Cardiac septum (tissue), 1 donor: ENCODE measurements at places on chromosomes 2 and 18. TPM values are rescaled to one million over a fixed set of nuclear protein-coding genes. Genes with fewer than 3 reads are reported as not detected.

DNA sequence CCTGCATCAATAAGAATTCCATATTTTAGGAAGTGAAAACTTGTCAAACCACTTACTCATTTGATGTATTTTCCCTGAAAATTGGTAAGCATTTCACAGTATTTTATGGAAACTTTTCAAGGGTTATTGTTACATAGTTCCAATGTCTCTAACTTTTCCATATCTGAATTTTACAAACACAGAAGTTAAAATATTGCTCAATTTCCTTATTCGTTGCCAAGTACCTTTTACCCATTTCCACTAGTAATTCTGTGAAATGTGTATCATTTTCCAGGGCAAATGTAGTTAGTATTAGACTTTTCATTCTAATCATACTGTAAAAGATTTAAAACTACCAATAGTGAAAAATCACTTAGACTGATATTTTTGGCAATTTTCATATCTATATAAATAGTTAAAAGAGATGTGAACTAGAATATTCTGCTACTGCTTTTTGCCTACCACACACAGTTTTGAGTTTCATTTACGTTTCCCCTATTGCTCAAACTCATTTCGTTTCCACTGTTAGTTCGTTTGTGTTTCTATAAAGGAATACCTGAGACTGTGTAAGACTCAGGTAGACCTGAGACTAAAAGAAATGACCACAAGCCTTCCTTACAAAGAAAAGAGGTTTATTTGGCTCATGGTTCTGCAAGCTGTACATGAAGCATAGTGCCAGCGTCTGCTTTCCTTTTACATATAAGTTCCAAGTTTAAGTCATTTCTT is 86.3 kb downstream of the PMS1 start:
- DNase-seq, result no peak

GRCh38 chr2:149466635-149467034 is 120.9 kb downstream of the MMADHC start:
- no peak for DNase-seq

The TTLL4 gene
- total RNA-seq, result 8.6 TPM

The DNAH7 gene
- 0.32 TPM for total RNA-seq

The VIL1 gene
- not detected for total RNA-seq

GRCh38 chr2:16096962-16097361 is 156.6 kb downstream of the MYCN start:
- no peak for DNase-seq

DNA sequence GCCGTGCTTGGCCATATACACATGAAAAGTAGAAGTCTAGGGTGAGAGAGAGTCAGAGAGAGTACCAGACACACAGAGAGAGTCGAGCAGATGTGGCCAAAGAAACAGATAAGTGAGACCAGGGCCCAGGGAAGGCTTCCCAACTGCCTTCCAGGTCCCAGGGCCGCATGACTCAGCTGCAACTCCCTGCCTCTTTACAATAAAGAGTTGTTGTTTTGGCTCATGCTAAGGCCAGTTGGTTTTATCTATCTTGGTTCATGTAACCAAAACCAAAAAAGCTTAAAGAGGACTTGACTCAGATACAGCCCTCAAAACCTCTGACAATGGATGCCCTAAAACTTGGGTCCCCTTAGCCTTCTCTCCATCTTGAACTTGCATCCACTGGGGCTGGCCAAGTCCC is 36.9 kb downstream of the REEP1 start:
- no peak for DNase-seq

The TFCP2L1 gene
- total RNA-seq, result 0.03 TPM

- no peak for DNase-seq
Observed at GRCh38 chr2:192162392-192163042, 32.2 kb downstream of the TMEFF2 start.

DNA sequence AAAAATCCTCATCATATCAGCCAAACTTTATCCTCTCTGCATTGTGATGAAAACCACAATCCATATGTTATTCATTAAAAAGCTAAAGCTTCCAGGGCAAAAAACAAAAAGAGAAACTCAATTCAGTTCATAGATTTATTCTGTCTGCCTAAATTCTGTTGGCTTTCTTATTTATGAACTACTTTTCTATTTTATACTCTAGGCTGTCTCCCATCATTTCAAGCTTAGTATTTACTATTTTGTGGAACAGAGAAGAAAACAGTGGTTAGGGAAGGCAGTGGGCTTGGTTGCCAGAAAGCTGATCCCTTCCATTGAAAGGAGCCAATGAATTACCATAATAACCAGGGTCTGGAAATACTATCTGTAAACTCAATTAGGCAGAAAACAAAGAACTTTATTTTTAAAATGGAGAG is 71.8 kb downstream of the RAPH1 start:
- DNase-seq, result no peak

GRCh38 chr2:239820836-239821693 is 204.1 kb downstream of the NDUFA10 start:
- DNase-seq, result peak; percentile 57

DNA sequence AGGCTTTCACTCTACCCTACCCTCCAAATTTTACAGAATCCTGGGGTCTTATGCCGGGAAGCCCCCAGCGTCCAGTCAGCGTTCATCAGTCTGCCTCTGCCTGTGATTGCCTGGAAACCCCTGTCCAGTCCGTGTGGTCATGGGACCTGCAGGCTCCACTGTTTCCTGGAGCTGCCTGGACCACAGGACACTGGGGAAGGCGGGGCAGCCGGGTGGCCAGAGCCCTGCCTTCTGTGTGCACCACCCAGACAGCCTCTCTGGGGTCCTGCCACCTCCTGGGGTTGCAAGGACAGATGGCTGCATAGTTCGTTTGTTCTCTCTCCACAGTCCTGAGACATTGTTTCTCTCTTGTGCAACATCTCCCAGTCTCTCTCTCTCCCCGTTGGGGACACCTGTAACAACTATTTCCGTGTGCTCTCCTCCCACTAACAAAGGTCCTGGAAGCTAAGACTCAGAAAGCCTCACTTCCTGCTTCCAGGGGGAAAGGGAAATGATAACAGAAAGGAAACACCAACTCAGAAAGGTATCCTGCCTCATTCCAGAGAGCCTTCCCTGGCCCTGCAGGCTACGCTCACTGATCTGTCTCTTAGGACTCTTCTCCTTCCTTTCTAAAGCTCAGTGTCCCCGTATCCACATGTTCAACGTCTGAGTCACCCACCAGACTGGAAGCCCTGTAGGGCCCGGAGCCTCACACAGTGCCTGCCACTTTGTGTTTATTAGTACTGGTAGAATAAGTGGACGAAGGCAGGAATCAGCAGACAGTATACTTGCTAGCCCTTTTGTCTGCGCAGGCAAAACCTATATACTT is 192.8 kb upstream of the RAB12 start:
- DNase-seq, result peak; percentile 61

- DNase-seq, result no peak
Observed at GRCh38 chr2:128092656-128093055, 1.7 kb downstream of the UGGT1 start.

DNA sequence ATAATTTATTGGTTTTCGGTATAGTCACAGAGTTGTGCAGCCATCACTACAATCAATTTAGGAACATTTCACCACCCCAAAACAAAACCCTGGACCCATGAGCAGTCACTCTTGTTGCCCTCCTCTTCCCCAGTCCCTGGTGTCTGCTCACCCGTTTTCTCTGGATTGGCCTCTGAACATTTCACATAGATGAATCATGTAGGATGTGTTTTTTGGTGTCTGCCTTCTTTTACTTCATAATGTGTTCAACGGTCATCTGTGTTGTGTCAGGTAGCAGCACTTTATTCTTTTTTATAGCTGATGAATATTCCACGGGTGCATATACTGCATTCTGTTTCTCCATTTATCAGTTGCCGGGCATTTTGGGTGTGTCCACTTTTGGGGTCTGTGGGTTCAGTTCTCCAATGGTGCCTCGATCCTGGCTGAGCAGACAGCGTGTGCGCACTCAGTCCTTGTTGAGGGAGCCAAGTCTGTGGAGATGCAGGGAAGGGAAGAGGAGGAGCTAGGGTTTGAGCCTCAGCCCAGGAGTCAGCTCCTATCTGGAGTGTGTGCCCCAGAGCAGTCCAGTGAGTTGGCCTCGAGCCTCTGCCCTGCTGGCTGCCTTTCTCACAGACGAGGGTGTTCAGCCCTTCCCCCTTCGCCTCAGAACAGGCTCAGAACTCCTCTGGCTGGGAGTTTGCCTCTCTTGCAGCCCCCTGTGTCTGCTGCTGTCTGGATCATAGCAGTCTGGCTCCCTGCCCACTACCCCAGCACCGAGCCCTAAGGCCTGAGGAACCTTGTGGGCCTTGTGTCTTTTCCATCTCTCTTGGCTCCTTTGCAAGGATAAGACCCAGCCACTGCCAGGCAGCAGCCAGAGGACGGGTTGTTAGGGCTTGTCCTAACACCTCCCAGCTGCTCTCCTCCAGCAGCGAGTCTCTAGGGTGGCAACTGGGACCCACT is 18.0 kb downstream of the C2orf74 start:
- DNase-seq, result peak; percentile 85

DNA sequence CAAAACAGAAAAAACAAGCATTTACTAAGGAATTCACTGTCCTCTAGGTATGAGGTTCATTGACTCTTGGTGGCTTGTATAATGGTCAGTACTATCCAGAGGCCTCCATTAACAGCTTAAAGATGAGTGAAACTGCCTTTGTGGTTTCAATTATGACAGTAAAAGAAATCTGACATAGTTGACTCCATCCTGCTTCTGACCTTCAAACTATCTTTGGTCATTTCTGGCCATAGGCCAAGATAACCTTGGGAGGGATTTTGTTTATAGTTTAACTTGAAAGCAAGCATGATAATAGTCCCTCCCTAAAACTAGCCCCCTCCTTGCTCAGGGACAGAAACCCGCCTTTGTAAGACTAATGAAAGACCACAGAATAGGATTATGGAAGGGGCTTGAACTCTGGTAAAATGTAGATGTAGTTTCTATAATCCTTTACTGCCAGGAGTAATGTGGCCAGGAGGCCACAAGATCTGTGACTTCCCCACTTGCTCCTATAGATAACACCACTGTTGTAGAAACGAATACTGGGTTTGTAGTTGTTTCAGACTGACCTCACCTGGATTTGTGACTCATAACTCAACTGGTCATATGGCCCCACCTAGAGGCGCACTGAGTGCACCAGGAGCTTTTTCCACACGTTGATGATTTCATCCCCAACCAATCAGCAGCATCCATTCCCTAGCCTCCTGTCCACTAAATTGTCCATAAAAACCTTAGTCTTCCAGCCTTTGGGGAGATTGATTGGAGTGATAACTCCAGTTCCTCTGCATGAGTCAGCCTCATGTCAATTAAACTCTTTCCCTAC is 8.6 kb upstream of the PLEKHM3 start:
- DNase-seq, result no peak

GRCh38 chr2:67879586-67880290 is 183.1 kb downstream of the C1D start:
- no peak for DNase-seq

- DNase-seq, result no peak
Observed at GRCh38 chr2:120825370-120826259, 89.9 kb downstream of the GLI2 start.

The OR6B2 gene
- total RNA-seq, result not detected
